ENCODE measurements at places on chromosomes 13 and 19.

DNA sequence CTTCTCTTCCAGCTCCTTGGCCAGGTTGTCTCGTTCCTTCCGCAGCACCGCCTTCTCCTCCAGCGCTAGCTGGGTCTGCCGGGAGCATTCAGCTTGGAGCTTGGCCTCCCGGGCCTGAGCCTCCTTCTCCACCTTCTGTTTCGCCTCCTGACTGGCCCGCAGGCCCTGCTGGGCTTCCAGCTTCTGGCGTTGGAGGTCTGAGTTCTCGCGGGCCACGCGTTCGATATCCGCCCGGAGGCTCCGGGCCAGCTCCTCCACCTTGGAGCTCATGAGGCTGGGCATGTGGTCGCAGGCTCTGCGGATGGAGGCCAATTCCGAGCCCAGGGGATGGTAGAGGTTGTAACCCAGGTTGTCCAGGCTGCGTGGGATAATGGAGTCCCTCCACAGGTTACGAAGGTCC lies 11.8 kb downstream of the PLVAP start:
- DNase-seq = no peak

DNA sequence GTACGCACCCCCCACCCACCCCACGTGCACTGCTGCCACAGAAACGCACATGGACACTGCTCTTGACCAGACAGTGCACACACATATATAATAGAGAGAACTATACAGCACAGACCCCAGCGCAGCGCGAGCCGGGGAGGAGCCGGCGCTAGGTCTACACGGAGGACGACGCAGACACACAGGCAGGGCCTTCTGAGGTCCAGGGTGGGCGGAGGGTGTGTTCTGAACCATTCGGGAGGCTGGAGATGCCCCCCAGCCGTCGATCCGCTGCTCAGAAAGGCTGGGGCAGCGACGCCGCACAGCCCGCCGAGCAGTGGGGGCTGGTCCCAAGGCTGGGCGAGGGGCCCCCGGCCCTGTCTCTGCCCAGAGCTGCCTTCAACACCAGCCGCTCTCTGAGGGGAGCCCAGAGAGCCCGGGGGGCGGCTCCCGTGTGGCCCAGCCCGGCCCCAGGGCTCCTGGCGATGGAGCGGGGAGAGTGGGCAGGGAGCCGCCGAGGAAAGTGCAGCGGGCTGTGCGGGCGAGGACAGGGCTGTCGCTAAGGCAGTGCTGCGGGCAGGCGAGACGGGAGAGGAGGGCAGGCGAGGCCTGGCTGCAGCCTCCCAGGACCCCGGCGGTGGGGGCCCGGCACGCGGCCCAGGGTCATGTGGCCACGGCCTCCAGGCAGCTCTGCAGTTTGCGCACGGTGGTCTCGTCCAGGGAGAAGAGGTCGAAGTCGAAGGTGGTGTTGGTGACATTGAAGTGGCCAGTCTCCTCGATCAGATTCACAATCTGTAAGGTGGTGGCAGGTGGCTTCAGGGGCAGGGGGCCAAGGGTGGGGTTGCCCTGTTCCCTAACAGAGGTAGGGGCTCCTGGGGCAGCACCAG lies 67.1 kb downstream of the MLLT1 start:
- no peak for DNase-seq

DNA sequence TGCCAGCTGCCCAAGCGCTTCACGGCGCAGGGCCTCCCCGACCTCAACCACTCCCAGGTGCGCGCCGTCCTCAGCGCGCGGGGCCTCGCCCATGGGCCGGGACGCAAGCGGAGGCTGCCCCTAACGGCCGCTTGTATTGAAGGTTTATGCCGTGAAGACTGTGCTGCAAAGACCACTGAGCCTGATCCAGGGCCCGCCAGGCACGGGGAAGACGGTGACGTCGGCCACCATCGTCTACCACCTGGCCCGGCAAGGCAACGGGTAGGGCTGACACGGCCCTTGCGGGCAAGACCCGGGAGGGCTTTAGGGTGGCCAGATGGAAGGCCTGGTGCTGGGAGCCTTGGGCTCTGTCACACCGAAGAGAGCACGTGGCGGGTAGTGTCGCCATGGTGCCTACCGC lies 23.2 kb downstream of the UPF1 start:
- no peak for DNase-seq

- peak; percentile 20 for DNase-seq
Measured at GRCh38 chr19:4172861-4173473, 9.4 kb downstream of the SIRT6 start.

- no peak for DNase-seq
Measured at GRCh38 chr13:95020298-95020987, 280.8 kb downstream of the ABCC4 start.

GRCh38 chr13:32073180-32073864 lies 41.7 kb downstream of the FRY start:
- no peak for DNase-seq

- no peak for DNase-seq
Measured at GRCh38 chr19:39060171-39060570, 24.0 kb upstream of the ACP7 start.

GRCh38 chr19:30552593-30552992 lies 180.4 kb downstream of the ZNF536 start:
- no peak for DNase-seq

DNA sequence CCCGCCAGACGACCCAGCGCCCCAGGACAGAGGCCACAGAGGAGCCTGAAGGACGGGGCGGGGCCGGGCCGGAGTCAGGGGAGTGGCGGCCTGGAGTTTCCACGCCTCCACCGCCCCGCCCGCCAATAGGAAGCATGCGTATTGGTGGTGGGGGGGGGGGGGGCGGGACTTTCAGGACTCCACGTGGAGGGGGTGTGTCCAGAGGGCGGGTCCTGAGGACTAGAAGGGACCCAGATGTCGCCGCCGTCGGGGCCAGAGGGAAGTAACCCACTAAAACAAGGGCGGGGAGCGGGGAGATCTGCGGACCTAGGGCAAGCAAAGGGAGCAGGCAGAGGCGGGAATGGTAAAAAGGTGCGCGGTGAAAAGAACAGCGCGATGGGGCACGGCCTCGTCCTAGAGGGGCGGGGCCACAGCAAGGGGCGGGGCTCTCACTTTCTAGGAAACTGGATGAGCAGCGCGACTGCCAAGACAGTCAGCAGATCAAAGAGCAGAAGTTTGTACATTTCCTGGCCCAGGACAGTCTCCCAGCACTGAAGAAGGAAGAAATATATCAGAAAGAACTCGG lies 2.8 kb upstream of the LENG1 start:
- peak; percentile 68 for DNase-seq

GRCh38 chr13:91155512-91156114 lies 191.9 kb upstream of the MIR17HG start:
- no peak for DNase-seq

- DNase-seq = no peak
Measured at GRCh38 chr13:37368501-37368900, 230.1 kb downstream of the POSTN start.

DNA sequence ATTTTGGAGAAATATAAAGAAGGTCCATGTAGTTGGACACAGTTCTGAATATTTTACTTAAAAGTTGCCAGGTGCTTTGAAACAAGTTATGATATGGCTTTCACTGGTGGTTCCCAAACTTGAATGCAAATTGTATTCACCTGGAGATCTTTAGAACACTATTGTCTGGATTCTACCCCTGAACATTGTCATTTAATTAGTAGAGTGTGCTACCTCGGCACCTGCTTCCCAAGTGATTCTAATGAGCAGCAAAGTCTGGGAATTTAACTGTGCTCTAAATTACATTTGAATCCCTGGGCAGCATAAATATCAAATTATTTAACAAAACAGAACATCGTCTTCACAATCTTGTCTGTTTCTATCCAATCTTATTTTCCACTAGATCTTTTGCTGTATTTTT lies 2483.3 kb downstream of the PCDH9 start:
- no peak for DNase-seq

GRCh38 chr13:114095486-114095885 lies 36.9 kb downstream of the RASA3 start:
- no peak for DNase-seq

DNA sequence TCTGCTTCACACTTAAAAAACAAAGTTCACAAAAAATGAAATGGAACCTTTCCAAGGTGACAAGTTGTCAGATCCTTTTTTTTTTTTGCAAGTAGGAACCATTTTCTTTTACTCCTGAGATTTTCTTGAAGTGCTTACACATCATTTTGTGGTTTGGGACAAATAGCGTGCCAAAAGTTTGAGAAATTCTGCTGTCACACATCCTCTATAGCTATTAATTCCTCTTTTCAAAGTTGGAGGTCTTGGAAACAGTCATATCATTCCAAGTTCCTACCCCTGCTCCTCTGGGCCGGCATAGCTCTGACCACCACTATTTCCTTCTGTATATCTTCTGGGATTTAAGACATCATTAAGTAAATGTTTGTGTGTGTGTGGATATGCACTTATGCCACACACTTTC lies 421.6 kb upstream of the SLC10A2 start:
- no peak for DNase-seq

DNA sequence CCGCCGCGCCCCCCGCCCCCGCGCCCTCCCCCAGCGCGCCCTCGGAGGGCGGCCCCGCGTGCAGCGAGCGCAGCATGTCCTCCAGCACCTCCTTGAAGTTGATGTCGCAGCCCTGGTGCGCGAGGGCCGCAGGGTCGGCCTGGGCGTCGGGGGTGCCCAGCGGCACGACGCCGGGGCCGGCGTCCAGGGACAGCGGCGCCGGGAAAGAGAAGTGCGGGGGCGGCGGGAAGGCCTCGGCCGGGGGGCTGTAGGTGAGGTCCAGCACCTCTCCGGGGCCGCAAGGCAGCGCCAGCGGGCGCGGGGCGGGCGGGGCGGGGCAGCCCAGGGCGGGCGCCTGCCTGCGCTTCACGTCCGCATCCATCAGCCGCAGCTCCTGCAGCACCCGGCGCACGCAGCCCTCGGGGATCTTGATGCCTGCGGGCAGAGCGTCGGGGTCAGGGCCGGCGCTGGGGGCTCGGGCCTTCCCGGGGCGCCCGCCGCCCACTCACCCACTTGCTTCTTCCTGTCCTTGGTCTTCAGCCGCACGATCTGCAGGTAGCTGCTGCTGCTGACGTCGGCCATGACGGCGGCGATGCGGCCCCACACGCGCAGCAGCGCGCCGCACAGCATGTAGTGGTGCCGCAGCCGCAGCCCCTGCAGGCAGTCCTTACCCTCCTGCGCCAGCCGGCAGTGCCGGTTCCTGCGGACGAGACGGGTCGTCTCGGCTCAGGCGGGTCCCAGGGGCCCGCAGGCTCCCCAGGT lies 4.7 kb downstream of the GPX4 start:
- no peak for DNase-seq

GRCh38 chr13:110062777-110063442 lies 244.0 kb downstream of the COL4A1 start:
- DNase-seq = no peak

DNA sequence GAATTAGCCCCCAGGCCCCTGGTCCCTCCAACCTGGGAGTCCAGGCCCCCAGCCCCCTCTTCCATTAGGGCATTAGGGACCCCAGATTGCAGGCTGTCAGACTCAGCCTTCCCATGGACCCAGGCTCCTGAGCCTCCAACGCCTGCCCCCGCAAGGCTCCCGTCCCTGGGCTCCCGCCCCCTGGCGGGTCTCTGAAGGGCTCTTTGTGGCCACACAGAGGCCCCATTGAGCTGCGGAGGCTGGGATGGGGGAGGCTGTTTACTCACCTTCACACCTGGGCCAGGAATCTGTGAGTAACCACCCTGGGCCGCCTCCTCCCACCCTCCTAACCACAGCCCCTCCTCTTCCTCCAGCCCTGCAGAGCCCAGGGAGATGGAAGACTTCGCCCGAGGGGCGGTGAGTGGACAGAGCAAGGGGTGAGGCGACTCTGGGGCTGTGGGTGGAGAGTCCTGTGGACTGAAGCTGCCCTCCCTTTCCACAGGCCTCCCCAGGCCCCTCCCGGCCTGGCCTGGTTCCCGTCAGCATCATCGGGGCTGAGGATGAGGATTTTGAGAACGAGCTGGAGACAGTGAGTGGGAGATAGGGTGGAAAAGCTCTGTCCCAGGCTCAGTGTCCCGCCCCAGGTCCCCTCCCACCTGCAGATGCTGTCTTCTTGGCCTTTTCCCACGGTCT lies 4.9 kb downstream of the ARHGEF1 start:
- peak; percentile 75 for DNase-seq

GRCh38 chr13:98267080-98267912 lies 90.2 kb upstream of the RNF113B start:
- DNase-seq = no peak

DNA sequence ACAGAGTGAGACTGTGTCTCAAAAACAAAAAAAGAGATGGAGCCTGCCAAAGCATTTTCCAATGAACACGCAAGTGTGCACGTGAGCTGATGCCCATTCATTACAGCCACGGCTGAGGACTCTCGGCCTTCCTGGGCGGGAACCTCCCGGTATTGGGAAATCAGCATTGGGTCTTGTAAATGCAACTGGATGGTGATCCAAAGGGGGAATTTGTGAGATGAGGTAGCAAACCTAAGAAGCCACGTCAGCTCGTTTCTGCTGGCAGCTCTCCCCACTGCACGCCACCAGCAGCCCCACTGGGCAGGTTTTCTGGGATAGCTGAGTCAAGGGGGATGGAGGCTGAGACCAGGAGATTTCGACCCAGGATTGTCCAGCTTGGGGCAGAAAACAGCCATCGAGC lies 11.5 kb downstream of the C13orf46 start:
- DNase-seq = no peak

DNA sequence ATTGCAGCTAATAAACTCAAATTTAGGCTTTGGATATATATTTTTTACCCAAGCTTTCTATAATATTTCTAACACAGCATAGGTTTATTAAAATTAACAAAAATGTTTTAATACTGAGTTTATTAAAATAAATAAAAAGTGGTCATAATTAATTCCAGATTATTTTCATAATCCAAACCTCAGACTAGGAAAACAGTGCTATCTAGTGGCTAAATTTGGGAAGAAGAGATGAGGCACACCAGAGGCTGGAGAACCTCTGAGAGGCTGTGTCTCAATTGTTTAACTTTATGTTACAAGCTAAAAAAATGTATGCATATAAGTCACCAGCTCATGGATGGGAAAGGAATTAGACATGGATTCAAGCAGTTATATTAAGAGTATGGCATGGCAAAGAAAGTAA lies 392.5 kb downstream of the DIAPH3 start:
- DNase-seq = no peak

DNA sequence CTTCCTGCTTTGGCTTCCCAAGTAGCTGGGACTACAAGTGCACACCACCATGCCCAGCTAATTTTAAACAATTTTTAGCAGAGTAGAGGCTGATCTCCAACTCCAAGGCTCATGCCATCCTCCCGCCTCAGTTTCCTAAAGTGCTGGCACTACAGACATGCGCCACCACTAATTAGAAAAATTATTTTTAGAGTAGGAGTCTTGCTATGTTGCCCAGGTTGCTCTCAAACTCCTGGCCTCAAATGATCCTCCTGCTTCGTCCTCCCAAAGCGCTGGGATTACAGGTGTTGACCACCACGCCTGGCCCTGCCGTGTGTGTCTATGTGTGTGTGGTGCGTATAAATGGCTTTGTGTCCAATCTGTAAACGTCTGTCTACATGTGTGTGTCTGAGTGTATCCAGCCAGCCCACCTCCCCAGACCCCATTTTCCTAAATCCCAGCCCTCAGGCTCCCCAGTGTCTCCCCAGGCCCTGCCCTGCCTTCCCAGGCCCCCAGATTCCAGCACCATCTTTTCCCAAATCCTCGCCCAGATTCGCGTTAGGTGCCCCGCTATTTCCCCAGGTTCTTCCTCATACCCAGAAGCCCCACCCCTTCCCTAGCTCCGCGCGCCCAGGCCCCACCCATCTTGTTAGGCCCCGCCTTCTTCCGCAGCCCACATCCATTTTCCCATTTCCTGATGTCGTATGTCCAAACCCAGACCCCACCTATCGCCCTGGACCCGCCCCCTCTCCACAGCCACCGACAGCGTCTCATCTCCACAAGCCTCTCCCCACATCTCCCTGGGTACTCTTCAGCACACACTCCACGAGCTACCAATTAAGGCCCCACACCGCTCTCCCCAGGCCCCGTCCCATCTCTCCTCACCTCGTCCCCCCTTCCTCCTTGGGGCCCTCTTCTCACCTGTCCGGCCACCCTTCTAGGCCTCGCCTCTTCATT lies 24.9 kb downstream of the SLC8A2 start:
- DNase-seq = no peak
